ENCODE measurements at places on chromosomes 12 and 14.

- peak; percentile 49 for DNase-seq
Measured at GRCh38 chr14:94945615-94946014, 175.7 kb upstream of the GSC start.

- DNase-seq = no peak
Measured at GRCh38 chr12:68803948-68804656, 3.9 kb upstream of the MDM2 start.

DNA sequence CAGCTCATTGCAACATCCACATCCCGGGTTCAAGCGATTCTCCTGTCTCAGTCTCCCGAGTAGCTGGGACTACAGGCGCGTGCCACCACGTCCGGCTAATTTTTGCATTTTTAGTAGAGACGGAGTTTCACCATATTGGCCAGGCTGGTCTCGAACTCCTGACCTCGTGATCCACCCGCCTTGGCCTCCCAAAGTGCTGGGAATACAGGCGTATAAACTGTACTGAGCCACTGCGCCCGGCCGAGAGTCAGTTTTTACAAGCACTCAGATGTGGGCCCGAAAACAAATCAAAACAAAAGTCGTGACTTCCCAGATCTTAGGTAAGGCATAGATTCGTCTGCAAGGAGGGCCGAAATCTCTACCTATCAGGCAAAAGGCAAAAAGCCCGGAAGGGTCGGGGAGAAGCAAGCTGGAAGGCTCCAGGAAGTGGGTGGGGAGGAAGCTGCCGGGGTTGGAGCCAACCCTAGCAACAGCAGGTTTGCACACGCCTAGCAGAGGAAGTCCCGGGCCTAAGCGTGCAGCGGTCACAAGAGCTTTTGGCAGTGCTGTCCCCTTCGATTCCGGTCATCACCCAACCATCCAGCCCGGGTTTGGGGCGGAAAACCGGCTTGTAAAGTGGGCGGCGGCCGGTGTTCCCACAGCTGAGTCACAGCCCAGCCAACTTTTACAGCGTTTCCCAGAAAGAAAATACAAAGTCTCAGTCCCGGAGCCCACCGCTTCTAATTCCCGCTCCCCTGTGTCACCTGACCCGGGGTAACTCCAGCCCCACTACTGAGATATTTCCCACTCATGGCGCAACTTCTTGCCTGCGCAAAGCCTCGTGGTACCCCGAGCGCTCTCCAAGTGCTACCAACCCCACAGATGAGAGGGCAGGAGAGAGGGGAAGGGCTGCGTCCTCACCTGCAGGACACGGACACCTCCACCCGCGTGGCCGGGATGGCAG is 583 bp downstream of the CPNE8 start:
- DNase-seq = peak; percentile 57

GRCh38 chr14:81801921-81802320 is 268.3 kb upstream of the SEL1L start:
- DNase-seq = no peak

All from CD4-positive, alpha-beta T cell treated with Interleukin-4 for 4 hours (primary cell).